CD4-positive, alpha-beta T cell treated with Interferon gamma for 1 hour (primary cell): ENCODE measurements at places on chromosomes 1 and 21.
A peak's percentile ranks its signal among the peaks of the same experiment; 100 is the strongest.

GRCh38 chr21:41681939-41682718 is 84.7 kb downstream of the RIPK4 start:
- DNase-seq, result no peak

DNA sequence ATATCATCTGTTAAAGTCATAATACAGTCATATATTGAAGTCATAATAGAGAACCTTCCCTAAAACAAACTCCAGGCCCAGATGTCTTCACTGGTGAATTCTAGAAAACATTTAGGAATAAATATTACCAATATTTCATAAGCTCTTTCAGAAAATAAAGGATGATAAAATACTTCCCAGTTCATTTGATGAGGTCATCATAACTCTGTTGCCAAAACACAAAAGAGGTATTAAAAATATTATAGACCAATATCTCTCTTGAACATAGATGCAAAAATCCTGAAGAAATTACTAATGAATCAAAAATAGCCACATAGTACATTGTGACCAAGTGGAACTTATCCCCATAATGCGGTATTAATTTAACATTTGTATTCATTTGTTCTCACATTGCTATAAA is 132.4 kb upstream of the ZP4 start:
- DNase-seq, result no peak

GRCh38 chr1:237172118-237172485 is 130.1 kb downstream of the RYR2 start:
- no peak for DNase-seq

GRCh38 chr1:77040826-77041225 is 173.5 kb downstream of the ST6GALNAC5 start:
- DNase-seq, result no peak

DNA sequence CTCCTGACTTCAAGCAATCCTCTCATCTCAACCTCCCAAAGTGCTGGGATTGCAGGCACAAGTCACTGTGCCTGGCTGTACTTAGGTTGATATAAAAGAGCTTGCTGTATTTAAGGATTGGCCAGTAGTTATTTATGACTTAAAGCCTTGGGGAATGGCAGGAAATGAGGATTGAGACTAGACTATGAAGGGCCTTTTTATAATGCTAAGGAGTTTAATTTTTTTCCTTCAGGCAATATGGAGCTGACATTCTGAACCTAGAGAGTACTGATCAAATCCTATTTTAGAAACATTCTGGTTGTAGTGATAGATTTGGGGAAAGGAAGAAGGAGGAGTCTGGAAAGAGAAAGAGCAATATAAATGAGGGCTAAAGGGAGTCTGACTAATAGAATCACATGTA is 44.7 kb downstream of the MSH4 start:
- no peak for DNase-seq

DNA sequence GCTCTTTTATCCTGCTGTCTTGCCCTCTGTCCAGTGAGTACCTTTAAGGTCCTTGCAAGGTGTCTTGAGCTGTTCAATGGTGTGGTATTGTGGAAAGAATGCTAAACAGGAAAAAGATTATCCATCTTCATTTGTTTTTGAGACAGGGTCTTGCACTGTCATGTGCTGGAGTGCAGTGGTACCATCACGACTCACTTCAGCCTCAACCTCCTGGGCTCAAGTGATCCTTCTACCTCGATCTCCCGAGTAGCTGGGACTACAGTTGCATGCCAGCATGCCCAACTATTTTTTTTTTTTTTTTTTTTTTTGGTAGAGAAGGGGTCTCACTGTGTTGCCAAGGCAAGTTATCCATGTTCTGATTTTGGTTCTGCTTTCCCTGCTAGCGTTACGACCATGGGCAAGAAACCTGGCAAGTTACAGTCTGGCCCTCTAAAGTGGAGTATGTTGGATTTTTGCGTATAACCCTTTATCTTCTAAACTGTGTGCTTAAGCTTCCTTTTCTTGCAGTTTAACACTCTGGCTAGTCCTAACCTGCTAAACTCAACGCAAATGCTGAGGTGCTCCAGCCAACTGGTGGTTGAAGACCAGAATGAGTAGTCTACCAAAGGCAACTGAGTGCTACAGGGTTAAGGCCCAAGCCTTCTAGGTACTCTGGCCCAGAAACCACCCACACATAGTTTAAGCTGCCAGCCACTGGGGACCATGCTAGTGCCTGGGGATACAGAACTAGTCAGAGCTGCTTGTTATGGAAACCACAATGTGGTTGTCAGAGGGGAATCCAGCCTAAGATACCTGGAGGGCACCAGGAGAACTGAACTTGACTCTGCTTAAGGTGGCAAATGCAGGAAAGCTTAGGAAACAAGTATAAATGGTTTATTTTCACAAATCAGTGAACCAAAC is 7.9 kb downstream of the RPL11 start:
- DNase-seq, result no peak

DNA sequence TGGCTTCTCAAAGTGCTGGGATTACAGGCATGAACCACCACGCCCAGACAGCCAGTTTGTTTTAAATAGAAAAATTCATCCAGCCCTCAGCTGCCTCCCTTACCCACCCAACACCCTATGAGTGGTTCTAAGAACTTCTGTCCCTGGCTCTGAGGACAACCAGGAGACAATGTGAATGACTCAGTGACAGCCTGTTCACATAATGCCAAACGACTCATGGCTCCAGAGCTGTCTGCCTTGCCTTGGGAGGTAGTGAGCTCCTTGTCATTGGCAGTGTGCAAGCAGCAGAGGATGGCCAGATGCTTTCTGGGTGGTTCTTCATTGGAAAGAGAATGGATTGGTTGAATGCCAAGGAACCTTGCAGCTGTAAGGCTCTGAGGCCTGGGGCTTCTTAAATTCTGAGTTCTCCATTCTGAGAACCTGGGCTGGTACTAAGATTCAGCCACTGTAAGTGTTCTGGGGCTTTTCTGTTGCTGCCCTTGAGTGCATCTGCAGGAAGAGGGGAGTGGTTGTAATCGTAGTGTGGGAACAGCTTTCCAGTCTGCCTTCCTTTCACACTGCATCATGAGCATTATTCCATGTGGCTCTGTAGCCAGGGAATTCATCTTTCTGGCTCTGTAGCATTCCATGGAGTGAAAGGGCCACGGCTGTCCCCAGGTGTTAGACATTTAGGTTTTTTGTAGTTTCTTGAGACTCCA is 5.8 kb downstream of the SERINC2 start:
- DNase-seq, result no peak

- DNase-seq, result no peak
Observed at GRCh38 chr1:208179263-208179816, 64.8 kb downstream of the PLXNA2 start.

GRCh38 chr1:65425697-65426096 is 5.2 kb downstream of the LEPR start:
- no peak for DNase-seq

DNA sequence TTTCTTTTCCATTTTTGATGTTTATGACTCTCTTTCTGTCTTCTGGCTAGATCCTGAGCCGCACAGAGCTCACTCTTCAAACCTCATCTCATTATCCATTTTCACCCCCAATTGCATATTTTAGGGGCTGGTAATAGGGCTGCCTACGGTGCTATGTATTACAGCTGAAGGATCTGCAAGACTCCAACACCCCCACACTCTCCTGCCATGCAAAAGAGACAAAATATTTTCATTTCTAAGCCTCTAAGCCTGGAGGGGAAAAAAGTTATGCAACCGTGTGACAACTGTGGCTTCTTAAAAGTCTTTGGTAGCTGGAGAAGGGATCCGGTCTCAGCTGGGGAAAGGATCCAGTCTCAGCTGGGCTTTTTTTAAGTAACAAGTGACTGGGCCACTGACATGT is 311.6 kb downstream of the NPHP4 start:
- DNase-seq, result no peak

DNA sequence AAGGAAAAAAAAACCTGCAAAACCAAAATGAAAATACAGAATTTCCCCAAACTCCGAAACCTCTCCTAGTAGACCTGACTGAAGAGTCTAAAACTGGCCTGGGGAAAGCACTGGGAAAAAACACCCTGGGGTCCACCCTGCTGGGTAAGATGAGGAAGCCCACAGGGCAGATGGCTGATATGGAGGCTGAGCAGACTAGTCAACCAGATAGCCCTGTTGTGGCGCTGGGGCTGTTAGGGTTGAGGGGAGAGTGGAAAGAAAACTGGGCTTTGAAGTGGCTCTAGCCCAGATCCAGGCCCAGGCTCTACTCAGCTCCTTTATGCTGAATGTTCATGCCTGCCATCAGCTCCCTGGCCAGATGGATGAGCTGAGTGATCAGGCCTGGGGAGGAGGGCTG is 6.8 kb upstream of the SLAMF1 start:
- no peak for DNase-seq

- no peak for DNase-seq
Observed at GRCh38 chr1:113141650-113142473, 68.9 kb downstream of the LRIG2 start.

GRCh38 chr21:33936301-33937038 is 20.9 kb upstream of the ATP5PO start:
- peak; percentile 30 for DNase-seq

DNA sequence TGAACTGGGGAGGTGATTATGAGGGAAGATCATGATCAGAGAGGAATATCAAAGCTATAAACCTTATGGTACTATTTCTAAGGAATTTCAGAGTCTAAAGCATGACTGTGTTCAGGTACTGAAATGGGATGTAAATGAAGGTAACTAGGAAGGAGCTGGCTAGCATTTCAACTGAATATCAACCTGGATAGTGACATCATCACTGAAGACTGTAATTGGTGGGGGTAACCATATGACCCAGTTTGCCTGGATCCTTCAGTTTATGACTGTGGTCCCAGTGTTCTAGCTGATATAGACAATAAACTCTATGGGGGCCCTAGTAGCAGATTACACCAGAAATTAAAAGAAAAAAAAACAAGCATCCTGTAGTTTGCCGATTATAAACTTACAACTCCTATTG is 120.8 kb downstream of the APP start:
- no peak for DNase-seq

- no peak for DNase-seq
Observed at GRCh38 chr1:21100481-21100921, 76.2 kb downstream of the EIF4G3 start.

DNA sequence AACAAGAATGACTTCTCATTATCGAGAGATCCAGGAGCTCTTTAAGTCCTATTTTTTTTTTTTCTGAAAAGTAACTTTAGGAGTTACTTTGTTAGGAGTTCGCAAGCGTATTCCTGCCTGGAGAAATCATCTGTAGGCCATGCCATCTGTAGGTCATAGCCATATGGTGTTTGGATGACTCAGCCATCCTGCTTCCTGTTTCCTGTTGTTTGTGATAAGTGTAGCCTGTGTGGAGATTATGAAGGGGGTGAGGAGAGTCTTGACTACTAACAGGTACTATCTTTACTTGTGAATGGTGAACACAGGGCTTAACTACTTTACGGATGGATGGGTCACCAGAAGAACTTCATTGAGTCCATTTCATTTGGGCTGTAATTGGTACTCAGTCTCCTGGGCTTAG is 327.2 kb downstream of the PTPRU start:
- DNase-seq, result no peak

DNA sequence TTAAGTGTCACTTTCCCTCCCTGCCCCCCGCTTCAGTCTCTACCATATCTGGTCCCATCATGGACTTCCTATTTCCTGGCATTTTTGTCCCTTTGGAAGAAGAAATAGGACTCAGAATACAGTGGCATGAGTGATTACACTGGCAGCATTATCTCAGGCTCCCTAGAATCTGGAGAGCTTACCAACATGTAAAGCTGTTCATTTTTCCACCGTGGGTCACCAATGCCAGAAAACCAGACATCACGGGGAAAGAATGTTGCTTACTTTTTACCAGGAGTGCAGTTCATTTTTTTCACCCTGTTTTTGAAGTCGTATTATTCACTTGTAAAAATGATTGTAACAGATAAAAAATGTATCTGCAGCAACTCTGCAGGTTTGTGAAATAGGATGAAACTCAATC is 44.8 kb downstream of the BACH1 start:
- no peak for DNase-seq

GRCh38 chr1:28480308-28480707 is 25.5 kb upstream of the RCC1 start:
- no peak for DNase-seq

DNA sequence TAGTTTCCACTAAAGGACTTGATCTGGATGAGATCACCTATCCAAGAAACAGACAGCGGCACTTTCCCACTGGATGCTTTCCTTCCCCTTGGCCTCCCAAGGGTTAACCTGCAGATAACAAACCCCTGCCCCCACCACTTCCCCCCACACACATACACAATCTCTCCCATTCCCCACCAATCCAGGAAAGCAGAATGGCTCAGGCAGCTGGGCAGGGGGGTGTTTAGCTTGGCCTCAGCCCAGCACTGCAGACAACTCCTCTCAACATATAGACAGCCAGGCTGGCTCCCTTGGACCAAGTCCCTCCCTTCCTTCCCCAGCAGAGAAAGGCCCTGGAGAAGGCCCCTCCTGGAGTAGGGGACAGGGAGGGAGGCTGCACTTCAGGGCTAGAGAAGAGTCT is 24.6 kb downstream of the PLEKHA6 start:
- DNase-seq, result no peak

- no peak for DNase-seq
Observed at GRCh38 chr1:49906365-49906764, 117.4 kb downstream of the AGBL4 start.

DNA sequence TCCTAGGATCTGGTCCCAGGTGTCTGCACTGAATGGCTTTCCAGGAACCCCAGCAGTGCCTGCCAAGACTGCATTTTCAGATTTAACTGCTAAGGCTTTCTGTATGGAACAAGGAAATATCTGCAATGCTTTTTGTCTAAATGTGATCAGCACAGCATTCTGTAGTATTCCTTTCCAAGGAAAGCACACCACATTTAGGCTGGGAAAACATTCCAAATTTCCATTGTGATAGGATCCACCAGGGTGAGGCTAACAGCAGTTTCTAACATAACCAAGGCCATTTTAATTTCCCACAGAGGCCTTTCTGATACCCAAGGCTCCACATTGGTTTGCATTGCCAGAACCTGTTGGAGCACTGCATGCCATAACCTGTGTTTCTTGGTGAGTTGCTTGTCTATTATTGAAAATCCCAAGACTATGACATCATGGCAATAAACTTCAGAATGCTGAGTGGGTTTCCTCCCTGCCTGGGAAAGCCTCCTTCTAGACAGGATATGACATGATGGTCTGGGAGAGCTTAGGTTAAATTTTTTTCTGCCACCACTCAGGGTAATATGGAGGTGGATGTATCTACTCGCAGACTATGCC is 23.3 kb upstream of the PTGFRN start:
- no peak for DNase-seq

GRCh38 chr1:25875856-25876692 is 566 bp upstream of the PAQR7 start:
- DNase-seq, result peak; percentile 5
